Activated CD8-positive, alpha-beta memory T cell treated with anti-CD3 and anti-CD28 coated beads for 1 hour (primary cell): ENCODE measurements at places on chromosomes 2 and 18.
A peak's percentile ranks its signal among the peaks of the same experiment; 100 is the strongest.

DNA sequence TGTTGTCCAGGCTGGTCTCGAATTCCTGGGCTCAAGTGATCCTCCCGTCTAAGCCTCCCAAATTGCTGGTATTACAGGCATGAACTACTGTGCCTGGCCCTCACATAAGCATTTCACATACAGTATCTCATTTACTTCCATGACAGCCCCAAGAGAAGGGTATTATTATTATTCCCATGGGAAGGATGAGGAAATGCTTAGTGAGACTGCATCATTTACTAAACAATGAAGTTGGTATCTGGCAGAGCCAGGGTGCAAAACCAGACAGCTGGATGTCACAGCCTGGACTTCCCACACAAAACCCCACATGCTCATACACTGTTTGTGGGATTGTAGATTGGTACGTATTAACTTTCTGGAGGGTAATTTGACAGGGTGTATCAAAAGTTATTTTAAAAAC, 29.9 kb downstream of the DAPL1 start:
- no peak for DNase-seq

- DNase-seq: no peak
These were observed 14.8 kb downstream of the COL5A2 start for GRCh38 chr2:189164746-189165145.

DNA sequence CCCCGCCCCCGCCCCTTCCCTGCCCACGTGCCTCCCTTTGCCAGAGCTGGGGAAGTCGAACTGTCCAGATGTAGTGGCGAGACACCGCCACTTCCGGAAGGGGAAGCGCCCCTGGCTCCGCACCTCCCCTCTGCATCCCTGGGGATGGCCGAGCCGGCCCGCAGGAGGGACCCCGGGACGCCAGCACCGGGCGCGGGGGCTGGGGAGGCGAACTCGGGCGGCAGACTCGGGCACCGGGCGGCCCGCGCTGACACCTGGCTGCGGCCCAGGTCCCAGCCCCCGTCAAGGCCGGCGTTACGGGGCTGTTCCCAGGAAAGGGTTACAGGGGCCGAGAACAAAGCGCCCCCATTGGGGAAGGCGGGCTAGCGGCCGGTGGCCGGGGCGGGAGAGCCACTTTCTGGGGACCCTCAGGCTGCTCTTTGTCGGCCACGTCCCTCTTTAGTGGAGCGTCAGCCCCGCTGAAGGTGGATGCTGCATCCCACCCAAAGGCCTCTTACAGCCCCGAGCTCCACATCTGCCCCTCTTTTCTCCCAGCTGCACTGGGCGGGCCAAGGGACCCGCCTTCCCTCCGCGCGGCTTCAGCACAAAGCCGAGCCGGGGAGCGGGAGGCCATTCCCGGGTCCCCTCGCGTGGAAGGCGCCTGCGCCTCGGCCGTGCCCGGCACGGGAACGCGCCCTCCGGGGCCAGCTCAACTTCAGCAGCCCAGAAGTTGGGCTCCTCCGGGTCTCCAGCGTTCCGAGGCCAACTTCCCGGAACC, 1.3 kb downstream of the SDC1 start:
- no peak for DNase-seq

DNA sequence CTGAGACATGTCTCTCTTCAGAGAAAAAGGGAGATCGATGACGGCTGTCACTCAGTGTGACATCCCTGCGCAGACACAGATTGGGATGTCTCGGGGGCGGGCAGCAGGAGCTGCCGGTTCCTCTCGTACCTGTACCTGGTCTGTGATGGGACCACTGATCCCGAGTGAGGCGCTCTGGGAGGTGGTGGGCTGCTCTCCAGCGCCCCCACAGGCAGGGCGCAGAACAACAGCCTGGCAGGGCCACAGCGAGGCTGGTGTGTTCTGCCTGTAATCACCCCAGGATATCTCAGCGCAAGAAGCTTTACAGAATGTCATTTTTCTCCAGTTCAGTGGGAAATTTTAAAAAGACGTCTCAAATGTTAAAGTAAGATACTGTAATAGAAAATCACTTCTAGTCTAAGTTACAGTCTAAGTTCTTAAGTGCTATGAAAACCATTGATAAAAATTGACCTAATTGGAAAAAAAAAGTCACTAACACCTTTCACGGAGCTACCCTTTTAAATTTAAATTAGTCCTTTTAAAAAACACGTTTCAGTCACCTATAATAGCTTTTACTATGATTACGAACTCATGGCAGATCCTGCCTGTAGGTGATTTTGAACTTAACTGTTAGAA, 189.8 kb downstream of the SNTG2 start:
- peak; percentile 28 for DNase-seq

DNA sequence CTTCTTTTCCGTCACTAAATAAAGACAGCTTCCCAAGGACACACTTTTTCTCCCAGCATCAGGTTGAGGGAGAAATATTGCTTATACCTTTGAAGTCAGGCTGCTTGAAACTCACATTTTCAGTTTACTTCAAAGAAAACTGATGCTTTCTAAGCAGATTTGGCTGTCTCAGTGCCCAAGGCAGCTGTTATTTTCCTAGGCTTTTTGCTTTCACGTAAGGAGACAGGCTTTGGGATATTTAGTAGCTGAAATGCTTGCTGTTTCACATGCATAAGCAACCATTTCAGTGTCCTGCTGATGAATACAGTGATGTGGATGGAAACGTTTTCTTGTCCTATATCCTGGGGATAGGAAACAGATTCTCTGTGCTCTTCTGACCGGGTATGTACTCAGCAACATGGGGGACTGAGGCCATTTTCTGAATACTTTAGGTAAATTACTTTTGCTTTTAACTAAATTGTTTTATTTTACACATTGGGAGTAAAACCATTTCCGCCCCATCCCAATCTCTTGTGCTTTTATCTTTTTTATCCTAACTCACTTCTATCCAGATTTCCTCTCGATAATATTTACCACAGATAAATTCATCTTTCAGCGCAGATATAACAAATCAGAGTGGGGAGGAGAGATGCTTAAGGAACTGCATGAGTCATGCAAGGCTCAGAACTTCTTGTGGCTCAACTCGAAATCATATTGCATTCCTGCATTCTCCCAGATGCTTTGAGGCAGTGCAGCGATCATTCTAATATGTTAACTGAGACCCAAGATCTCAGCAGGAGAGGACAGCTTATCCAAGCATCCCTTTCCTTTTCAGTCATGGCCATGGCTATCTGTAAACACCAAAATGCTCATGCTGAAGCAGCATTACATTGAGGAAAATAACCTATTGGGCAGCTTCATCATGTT, 22.2 kb downstream of the GALR1 start:
- no peak for DNase-seq

DNA sequence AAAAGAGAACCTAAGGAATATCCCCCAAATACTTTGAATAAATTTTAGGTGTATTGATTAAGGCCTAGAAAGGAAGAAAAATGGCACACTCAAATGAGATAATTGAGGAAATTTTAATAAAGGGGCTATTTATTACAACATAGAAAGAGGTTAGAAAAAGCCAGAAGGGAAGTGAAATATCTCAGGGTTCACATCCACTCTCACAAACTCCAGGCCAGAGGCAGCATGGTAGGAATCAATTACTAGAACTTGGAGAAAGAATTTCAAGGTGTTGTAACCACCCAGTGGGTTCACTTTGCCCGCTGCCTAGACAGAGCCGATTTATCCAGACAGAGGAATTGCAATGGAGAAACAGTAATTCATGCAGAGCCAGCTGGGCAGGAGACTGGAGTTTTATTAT, 617.5 kb upstream of the ACVR2A start:
- DNase-seq: no peak

- no peak for DNase-seq
These were observed 43.6 kb downstream of the CYB5A start for GRCh38 chr18:74248189-74248588.

- DNase-seq: no peak
These were observed 12.3 kb downstream of the EN1 start for GRCh38 chr2:118834901-118835745.

DNA sequence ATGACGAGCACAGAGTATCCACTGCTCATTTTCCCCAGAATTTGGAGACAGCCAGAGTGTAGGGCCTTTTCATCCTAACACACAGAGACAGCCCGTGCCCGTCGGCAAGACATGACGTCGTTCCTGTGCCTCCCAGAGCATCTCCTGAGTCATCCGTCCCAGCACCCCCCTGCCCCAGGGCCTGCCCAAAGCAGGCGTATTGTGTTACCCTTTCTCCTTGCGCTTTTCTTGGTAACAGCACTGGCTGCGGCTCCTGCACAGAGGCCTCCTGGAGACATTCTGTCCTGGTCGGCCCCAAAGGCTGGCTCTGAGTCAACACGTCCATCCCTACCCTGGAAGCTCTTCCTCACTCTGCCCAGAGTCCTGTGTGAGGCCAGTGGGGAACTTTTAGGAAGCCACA, 217.1 kb downstream of the KLHL29 start:
- no peak for DNase-seq

- no peak for DNase-seq
These were observed 151.3 kb upstream of the NCK2 start for GRCh38 chr2:105593221-105593967.

DNA sequence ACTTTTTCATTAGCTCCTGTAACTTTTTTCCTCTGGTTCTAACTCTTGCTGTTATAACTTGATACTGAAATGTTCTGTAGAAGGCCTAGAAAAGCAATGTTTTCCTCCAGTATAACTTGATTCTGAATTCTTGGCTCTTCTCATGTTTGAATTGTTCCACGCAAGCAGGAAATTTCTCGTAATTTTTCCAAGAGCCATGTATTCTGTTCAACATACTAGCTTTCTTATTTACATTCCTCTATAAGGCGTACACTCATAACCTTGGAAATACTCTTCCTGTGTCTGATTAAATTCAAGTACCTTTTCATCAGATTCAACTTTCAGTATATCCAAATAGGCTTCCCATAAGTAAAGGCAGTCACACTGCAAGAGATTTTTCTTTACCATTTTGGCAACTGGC, 109.1 kb downstream of the SMAD2 start:
- DNase-seq: no peak

- DNase-seq: no peak
These were observed 67.3 kb downstream of the SPTBN1 start for GRCh38 chr2:54523324-54523959.

- no peak for DNase-seq
These were observed 135.8 kb downstream of the IKZF2 start for GRCh38 chr2:213015387-213016165.

DNA sequence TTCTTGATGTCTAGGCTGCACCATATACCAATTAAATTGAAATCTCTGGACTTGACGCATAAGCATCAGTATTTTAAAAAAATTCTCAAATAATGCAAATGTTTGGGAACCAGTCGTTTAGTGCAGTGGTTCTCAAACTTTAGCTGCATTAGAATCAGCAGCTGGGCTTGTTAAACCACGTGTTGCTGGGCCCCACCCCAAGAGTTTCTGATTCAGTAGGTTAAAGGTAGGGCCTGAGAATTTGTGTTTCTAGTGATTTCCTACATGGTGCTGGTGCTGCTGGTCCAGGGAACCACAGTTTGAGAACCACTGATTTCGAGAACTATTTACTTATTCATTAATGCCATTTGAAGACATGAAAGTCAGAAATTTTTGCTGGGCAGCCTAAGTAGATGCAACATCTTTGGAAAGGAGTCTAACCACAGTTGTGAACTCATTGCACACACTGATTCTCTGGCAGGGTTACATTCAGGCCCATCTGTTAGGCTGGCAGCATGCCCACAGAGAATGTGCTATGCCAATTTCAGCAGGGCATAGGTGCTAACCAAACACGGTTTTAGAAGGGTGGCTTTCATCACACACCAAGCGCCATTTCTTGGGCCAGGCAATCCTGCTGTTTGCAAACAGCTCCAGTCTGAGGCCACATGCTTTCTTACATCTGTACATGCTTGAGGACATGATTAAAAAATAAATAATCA, 26.4 kb upstream of the ATP5MC3 start:
- DNase-seq: no peak

DNA sequence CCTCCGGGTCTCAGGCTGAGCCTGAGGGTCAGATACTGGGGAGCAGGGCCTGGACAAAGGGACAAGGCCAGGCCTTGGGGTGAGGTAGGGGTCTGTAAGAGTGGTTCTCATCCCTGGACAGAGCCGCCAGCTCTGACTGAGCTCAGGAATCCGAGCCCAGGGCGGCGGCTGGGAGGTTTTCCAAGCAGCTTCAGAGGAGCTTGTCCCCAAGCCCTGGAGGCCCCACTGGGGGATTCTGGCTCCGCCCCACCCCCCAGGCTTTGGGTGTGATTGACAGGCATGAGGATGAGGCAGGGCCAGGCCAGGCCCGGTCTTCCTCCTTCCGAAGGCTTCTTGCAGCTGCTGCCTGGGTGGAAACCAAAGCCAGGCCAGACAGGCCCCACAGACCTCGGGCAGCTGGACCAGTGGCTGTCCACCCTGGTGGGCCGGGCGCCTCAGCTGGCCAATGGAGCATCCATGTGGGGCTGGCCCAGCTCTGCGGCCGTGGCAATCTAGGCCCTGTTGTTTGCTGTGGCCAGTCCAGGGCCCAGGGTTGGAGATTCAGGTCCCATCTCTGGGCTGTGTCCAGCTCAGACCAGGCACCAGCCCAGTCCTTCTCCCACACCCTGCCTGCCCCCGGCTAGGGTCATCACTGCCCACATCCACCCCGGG, 23.1 kb upstream of the GPC1 start:
- no peak for DNase-seq

DNA sequence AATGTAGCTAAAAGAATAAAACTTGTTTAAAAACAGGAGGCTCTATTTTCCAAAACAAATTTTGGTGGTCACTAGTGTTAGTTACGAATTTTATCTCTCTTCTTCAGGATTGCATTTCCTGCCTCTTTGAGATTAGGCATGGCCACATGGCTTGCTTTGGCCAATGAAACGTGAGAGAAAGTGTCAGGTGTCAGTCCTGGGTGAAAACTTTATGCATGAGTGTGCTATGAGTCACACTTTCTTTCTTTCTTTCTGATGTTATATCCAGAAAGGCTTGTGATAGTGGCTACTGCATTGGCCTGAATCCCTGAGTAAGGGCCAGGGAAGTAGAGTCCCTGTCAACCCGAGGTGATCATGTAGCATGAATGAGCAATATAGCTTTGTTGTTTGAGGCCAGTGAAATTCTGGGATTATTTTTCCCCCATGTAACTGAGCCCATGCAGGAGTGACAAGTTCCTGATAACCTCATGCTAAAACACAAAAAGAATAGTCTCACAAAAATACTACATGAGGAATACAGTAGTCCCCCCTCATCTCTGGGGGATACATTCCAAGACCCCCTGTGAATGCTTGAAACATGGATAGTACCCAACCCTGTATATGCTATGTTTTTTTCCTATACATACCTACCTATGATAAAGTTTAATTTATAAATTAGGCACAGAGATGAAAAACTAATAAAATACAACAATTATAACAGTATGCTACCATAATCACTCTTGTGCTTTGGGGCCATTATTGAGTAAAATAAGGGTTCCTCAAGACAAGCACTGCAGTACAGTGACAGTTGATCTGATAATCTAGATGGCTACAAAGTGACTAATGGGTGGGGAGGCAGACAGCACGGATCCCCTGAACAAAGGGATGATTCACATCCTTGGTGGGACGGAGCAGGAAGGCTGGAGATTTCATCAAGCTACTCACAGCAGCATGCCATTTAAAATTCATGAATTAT, 109.5 kb downstream of the CDC42EP3 start:
- DNase-seq: no peak

GRCh38 chr2:74712223-74713053, 58.4 kb downstream of the SEMA4F start:
- DNase-seq: no peak
